ENCODE measurements at places on chromosomes 4 and X.
A peak's percentile ranks its signal among the peaks of the same experiment; 100 is the strongest.

GRCh38 chrX:13265111-13265510 is 54.7 kb downstream of the ATXN3L start:
- no peak for DNase-seq

DNA sequence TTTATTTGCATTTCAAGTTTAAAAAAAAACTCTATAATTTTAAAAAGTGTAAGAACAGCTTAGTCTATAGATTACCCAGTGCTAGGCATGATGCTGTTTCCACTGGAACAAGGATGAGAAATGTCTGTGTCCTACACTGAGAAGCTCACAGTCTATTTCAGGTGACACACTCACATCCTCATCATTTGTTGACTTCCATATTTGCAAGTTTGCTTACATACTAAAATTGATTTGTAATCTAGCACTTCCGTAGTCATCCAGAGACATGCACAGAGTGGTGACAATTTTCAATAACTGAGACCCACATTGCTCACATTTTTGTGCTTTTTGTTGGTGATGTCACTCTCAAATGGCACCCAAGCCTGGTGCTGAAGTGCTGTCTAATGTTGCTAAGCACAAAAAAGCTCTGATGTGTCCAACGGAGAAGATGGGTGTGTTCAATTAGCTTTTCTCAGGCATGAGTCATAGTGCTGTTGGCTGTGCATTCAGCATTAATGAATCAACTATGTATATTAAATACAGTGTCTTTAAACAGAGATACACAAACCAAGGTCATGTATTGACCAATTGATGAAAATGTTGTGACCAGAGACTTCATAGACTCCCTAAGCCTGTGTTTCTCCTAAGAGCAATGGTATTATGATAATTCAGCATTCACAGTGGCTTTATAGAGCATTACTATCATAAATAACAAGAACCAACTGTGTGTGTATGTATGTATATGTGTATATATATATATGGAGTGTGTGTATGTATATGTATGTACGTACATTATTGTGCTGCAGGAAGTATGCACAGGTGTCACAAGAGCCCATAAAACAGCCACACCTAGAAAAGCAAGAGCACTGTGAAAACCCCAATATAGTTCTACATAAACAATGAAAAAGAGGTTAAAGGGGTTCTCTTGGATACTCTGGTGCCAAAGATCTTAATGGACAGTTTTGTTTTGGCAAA is 31.2 kb upstream of the VCX3B start:
- no peak for DNase-seq

DNA sequence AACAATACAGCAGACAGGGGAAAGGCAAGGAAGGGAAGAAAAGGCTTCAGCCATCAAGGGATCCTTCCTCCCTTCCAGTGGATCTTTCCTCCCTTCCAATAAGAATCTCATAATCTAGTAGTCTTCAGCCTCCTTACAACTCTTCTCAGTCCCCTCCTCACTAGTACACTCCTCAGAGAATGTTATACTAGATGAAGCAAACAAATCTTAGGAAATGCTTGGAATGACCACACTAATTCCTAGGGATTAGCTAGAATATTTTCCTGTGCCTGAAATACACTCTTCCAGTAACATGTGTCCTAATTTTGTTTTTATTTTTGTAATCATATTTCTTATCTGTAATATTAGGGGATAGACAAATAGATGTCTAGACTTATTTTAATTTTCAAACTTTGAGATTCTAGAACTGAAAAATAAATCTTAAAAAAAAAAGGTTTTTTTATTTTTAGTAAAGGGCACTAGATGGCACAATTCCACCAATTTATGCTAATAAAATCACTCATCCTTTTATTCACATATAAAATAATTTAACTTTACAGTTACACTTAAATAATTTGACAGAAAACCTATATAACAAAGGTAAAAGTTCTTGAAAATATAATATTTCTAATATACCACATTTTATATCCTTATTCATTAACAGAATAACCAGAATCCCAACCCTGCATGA is 7.0 kb upstream of the STPG2 start:
- no peak for DNase-seq

DNA sequence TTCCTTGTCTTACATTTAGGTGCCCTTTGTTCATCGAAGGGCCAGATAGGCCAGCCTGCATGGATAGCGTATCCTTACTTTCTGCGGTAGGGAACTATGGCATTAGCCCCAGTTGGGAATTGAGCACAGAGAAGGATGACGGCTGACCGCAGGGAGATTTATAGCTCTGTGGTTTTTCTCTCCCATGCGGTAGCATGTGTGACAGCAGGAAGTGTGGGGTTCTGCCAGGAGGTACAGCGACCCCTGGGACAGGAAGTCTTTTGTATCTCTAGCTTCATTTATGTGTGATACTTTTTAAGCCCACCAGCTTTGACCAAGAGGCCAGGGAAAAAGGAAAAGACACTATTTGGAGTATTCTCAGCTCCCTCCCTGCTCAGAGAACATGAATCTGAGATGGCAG is 33.1 kb downstream of the GAB3 start:
- no peak for DNase-seq

DNA sequence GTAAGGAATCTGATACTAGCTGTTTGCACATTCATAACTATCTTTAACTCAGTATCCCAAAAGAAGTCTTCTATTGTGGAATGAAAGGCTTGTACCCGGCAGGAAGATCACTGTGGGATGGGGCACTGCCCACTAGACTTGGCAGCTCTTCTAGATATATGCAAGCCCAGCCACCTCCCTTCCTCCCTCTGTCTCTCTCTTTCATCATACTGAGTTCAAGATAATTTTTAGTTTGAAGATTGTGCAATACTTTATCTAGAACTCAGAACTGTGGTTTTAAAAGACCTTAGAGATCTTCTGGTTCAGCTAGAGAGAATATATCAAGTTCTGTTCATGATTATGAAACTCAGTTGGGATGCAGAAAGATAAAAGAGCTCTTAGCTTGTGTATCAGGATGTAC is 22.5 kb upstream of the GPR34 start:
- no peak for DNase-seq

- no peak for DNase-seq
These were observed 667.7 kb upstream of the IGFBP7 start for GRCh38 chr4:57777876-57778275.

DNA sequence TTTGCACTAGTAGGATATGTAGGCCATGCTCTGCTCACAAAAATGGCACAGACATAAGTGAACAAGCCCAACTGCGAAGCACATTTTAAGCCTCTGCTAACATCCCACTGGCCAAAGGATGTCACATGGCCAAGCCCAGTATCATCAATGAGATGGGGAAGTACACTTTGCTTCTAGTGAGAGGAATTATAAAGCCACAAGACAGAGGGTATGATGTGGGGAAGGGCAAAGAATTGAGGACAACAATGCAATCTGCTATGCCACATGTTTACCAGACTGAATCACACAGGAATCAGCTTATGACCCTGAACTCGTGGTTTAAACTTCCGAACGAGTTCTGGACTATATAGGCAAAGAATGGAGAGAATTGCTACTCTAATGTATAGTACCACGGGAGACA is 39.1 kb downstream of the SUPT20HL1 start:
- no peak for DNase-seq

GRCh38 chr4:113822555-113823290 is 61.2 kb upstream of the CAMK2D start:
- no peak for DNase-seq

GRCh38 chr4:80751200-80751599 is 279.3 kb upstream of the BMP3 start:
- DNase-seq = no peak

DNA sequence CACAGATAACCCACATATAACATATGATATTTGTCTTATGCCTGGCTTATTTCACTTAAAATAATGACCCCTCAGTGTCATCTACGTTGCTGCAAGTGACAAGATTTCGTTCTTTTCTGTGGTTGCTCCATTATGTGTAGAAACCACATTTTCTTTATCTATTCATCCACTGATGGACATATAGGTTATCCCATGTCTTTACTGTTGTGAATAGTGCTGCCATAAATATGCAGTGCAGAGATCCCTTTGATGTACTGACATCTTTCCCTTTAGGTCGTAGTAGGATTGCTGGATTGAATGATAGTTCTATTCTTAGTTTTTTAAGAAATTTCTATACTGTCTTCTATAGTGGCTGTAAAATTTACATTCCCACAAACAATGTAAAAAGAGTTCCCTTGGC is 135.8 kb downstream of the TET2 start:
- no peak for DNase-seq

DNA sequence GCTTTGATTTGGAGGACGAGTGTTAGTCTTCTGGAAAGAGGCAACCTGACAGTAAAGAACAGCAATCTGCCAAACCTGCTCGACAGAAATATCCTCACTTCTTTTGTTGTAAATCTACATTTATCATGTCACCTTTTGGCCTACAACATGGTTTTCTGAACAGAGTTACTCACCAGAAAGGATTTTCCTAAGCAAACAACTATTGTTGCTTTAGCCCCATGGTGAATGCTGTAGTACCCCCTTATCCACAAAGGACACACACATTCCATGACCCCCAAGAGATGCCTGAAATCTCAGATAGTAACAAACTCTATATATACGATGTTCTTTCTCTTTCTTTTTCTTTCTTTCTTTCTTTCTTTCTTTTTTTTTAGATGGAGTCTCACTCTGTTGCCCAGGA is 42.7 kb downstream of the TMEM150C start:
- DNase-seq = no peak

GRCh38 chr4:86452422-86452891 is 92.6 kb upstream of the MAPK10 start:
- no peak for DNase-seq

GRCh38 chrX:119688911-119689321 is 4.1 kb downstream of the SEPTIN6 start:
- DNase-seq = no peak

GRCh38 chr4:98515470-98515809 is 143.0 kb downstream of the TSPAN5 start:
- DNase-seq = no peak

DNA sequence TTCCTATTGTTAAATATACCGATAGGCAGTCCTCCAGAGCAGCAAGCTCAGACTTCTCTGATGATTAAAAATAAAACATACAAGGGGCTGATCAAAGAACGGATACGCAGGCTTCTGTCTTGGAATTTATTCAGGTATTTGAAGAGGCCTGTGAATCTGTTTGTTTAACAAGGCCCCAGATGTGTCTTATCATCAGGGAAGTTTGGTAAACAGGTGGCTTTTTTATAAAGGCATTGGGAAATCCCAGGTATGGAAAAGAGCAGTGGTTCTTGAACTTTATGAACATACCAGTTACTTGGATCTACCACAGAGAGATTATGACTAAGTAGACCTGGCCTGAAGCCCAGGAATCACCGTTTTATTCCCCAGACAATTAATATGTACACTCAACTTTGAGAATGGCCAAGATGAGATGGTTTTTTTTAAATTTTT is 47.9 kb downstream of the SOWAHB start:
- DNase-seq = no peak

DNA sequence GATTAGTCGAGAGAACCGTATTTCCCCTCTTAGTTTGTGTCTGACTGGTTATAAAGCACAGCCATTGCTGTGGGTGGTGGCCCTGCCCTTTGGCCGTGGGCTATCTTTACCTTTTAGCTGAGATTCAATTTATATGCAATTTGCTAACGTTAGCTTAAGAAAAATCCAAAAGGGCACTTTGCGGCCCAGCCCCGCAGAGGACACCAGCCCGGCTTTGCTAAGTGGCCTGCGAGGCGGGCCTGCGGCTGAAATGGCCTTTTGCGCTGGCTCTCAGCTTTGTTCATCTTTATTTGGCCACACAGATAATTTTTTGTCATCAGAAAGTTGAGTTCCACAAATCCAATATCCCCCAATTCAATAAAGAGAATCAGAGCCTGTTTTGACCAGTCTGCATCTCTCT is 48.3 kb downstream of the CPZ start:
- DNase-seq = no peak

GRCh38 chr4:101229116-101229515 is 118.2 kb downstream of the PPP3CA start:
- DNase-seq = no peak

DNA sequence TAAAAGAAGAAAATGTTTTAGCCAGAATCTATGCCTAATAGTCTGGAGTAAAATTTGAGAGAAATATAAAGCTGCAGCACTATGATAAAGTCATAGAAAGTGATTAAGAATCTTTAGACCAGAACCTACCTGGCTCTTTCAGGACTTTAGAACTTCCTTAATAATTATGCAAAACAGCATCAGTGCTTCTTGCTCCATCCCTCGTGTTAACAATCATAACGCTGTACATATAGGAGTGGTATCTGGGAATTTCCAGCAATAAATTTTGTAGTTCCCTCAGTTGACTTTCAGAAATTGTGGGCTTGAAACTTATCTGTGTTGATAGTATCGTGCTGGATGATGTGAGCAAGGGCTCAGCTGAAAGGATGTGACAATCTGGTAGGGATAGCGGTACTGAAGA is 102.1 kb upstream of the RASGEF1B start:
- no peak for DNase-seq

DNA sequence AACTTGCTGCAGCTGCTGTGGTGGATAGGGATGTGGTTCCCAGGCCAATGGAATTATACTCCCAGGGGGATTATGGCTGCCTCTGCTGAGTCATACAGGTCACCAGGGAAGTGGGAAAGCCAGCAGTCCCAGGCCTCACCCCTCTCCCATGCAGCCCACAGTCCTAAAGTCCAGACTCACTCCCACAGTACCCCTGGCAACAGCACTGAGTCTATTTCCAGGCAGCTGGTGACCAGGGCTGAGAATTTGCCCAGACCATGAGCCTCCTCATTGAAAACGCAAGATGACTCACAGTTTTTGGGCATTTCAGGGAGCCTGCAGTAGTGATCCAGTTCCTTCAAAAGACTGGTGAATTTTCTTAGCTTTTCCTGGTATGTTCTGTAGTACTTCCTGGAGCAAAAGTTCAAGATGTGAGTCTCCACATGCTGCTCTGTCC is 137.6 kb downstream of the NPNT start:
- DNase-seq = no peak

GRCh38 chrX:53073115-53073586 is 9.0 kb upstream of the TSPYL2 start:
- peak; percentile 25 for DNase-seq

- no peak for DNase-seq
These were observed 9.3 kb upstream of the CPE start for GRCh38 chr4:165369522-165369921.

- DNase-seq = no peak
These were observed 142.4 kb downstream of the TSPAN5 start for GRCh38 chr4:98516042-98516440.

- peak; percentile 15 for DNase-seq
These were observed 33.7 kb upstream of the FGF13 start for GRCh38 chrX:138745196-138745595.

DNA sequence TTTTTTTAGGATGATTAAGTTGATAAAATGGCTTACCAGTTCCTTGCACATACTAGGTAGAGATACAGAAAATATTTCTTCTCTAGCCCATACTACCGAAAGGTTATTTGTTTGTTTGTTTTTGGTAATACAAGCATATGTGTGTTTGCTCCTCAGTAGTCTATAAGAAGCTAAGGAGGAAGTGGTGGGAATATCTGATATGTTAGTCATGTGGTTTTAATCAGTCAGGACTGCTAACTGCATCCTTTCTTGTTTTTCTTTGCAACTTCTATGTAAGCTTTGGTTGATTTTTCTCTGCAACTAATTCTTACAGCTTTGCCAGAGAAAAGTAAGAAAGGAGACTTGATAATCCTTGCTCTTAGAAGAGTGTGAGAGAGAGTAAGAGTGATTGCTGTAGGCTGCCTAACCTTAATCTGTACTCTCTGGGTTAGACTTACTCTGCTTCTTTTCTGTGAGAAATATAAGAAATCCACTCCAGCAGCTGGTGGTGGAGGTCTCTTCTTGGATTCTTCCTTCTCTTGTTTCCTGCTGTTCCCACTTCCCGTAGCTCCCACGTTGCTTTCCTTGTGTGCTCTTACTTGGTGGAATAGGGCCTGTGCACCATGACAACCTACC is 28.3 kb downstream of the SEPTIN11 start:
- no peak for DNase-seq

Measured in NCI-H1436 (cell line).